RWPE2 (cell line): ENCODE measurements at places on chromosomes 1 and 21.

GRCh38 chr1:149936170-149936991 is at the start of gene MTMR11:
Gene MTMR11, minus strand, starts transcription at chr1:149936879. Its CDS starts 232 bp downstream, at chr1:149936647.
- no peak for DNase-seq

- no peak for DNase-seq
Measured at GRCh38 chr1:41509270-41509671, 24.8 kb upstream of the EDN2 start.

GRCh38 chr21:17613242-17613676 is 558 bp upstream of the BTG3 start:
- no peak for DNase-seq

GRCh38 chr1:147890177-147890790 is 12.3 kb upstream of the GJA8 start:
- peak; percentile 75 for DNase-seq

GRCh38 chr1:9426291-9426711 is 113.0 kb upstream of the SLC25A33 start:
- no peak for DNase-seq

DNA sequence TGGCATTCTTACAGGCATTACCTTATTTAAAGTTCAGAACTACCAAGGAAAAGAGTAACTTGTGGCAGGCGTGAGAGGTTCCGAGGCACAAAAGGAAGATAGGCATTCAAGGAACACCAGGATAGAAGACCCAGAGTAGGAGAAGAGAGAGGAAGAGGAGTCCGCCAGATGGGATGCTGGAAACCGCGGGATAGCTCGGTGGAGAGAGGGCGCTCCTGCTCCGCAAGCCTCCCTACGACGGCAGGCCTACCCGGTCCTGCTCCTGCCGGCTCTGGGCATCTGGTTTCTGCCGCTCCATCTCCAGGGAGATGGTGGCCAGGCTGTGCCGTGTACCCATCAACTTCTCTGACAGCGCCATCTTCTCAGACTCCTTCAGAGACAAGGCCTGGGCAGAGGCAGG is 5.4 kb upstream of the NBPF1 start:
- DNase-seq: peak; percentile 83

GRCh38 chr1:86296305-86297205 is 99.6 kb downstream of the ODF2L start:
- DNase-seq: no peak

DNA sequence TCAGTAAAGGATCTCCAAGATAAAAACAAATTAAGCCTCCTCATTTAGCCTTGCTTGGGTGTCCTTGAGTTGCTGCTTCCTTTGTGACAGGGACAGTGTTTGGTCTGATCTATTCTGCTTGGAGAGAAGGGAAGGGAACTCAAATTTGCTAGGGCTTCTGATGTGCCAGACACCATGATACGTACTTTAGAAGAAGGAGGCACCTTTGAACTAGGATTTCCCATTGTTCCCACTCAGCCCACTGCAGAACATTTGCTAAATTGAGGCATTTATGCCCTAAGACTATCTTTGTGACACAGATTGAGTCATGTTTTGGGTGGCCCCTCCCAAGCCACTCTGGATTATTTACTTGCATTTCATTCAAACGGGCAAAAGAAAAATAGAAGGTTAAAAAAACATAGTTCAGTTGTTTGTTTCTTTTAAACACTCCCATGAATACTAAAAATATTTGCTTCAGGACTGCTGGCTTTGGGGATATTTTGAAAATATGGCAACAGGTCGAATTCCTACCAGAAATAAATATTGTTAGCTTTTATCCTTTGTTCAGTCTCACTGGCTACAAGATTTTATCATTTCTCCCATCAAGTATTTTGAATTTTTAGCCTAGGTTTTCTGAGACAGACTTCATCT is 81.9 kb upstream of the WLS start:
- DNase-seq: no peak

DNA sequence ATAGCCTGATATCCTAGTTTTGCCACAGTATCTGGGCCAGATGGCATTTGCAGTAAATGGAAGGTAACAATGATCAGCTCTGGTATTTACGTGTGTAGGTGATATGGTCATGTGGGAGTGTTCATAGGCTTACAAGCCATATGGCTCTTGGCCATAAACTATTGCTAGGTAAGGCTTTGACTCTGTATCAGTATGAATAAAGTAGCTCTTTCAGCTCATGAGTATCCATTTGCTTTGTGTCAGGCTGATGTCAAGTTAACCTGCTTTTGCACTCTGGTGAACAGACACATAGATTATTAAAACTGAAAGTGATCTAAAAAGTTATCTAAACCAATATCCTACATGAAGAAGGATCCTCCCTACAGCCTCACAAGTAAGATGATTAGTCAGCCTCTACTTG is 69.0 kb downstream of the DDR2 start:
- no peak for DNase-seq

- no peak for DNase-seq
Measured at GRCh38 chr1:31878058-31878457, 60.1 kb downstream of the PTP4A2 start.

DNA sequence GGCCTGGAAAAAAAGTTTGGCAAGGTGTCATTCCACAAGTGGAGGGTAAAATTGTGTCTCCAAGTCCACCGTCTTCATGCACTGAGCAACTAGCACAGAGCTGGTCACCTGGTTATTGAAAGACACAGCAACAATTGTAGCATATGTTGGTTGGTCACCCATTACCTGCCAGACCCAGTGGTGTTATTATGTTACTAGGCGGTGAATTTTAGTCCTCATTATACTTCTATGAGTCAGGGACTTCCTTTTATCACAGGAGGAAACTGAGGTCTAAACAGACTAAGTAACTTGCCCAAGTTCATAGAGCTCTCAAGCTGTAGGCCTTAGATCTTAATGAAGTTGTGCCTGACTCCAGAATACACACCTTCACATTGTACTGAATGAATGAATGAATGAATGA is 94.9 kb upstream of the VANGL1 start:
- DNase-seq: no peak

- DNase-seq: no peak
Measured at GRCh38 chr1:15213341-15213821, 33.6 kb upstream of the FHAD1 start.
